ENCODE measurements at places on chromosomes 7 and 10.

- no peak for DNase-seq
Observed at GRCh38 chr10:80204677-80205476, 460 bp downstream of the ANXA11 start.

DNA sequence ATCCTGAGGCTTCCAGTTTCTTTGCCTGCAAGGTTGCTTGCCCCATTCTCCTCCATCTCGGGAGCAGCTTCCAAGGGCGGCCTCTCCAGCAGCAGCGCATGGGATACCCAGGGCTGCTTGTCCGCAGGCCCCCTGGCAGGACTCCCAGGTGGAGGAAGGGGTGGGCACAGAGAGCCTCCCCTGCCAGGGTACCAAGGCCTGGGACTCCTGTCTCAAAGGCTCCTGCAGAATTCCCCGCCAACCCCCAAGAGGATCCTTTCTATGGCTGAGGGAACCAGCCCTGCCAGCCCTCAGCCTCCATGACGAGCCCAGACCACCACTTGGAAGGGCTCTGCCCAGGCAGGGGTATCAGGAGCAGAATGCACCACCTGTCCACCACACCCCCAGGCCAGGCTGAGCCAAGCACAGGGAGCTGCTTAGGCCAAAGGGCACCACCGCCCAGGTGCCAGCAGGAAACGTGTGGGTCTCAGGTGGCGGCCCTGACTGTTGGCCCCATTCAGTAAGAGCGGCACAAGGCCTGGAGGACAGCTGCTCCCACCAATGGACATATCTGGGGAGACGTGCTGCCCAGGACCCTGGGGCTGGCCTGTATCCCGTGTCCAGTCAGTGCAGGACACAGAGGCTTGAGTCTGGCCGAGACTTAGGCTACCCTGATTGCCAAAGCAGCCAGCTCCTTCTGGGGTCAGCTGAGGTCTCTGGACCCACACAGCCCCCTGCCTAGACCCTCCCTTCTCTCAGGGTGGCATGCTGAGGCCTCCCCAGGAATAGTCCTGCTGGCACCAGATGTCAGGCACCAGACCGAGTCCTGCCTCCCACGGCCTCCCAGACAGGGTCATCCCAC, 33.8 kb upstream of the INPP5A start:
- DNase-seq, result no peak

- DNase-seq, result no peak
Observed at GRCh38 chr10:63987212-63987611, 466.0 kb downstream of the REEP3 start.

GRCh38 chr10:72736176-72736827, 44.4 kb downstream of the MCU start:
- DNase-seq, result no peak

GRCh38 chr10:122386514-122386913, 12.0 kb downstream of the PLEKHA1 start:
- no peak for DNase-seq

DNA sequence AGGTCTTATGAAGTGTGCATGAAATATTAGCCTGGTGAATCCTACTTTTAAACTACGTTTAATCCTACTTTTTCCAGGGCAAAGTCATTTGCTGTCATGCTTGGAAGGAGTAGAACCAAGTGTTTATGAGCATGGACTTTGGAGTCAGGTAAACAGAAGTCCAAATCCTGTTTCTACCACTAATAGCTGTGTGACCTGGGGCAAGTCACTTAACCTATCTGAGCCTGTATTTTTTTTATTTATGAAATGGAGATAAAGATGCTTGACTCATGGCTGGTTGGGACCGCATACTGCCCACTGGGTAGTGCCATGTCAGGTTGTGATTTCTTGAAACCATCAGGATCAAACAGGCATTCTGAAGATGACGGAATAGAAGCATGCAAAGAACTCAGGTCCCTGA, 249.6 kb downstream of the BAMBI start:
- DNase-seq, result no peak

Data from AG04450 (cell line).